ENCODE measurements at places on chromosomes 7 and 10. TPM values are rescaled to one million over a fixed set of nuclear protein-coding genes. Genes with fewer than 3 reads are reported as not detected.

GRCh38 chr10:50452603-50453002 is 171.2 kb downstream of the SGMS1 start:
- no peak for DNase-seq

DNA sequence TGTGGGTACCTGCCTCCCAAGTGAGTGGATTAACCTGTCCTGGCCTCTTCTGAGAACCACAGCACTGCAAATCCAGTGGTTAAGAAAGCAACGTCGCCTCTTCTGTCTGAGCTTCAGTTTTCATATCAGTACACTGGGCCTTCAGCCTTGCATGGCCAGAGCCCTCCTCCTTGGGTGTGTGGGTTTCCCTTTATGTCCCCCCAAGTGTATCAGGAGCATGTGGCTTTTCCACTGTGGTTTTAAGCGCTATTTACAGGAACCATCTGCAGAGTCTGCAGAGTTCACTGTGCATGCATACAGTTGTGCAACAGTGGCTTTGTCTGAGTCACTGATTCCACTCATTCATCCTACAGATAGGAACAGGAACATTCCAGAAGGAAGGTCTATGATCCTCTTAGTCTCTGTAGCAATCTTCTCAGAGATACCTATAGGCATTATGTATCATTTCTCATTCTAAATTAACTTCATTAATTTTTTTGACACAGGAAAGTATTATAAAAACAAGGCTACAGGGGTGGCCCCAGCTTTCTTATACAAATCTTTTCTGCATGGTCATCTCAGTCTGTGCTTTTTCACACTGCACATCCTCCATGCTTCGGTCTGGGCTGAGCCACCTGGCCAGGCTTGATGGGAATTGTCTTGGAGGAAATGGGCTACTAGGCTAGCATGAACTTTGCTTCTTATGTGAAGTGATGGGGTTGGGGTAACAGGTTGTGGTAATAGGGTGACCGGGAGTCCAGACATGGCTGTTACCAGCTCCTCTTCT is 17.1 kb downstream of the MBL2 start:
- no peak for DNase-seq

DNA sequence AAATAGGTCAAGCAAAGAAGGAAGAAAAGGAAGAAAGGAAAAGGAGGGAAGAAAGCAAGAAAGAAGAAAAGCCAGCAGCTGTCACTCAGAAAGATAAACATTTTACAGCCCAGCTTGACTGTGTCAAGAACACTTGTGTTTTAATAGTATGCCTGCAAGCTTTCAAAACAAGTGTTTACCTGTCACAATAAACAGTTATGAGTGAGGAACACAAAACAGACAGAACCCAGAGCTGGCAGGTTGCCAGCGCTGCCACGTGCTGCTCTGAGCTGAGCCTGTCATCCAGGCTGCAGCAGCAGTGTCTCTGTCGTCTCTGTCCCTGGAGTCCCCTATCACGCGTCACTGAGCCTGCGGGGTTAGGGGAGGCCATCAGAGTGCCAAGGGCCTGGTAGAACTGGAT is 827.6 kb upstream of the AUTS2 start:
- no peak for DNase-seq

DNA sequence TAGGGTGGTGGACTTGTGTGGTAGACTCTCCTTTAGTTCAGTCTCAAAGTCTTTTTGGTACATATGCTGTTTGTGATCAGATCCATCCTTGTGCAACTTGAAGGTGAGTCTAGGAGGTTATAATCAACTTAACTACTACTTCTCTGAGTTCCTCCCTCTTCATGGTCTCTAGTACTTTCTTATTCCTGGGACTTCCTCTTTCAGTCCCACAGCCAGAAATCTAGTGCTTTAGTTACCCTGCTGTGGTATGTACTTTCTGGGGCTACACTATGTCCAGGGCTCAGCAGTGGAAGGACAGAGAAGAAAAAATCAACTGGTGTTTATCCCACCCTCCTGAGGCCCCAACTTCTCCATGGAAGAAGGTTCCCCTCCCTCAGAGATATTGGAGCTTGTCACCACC is 19.4 kb upstream of the ATAD1 start:
- DNase-seq, result no peak

VGF gene
- total RNA-seq, result not detected

- no peak for DNase-seq
Observed at GRCh38 chr10:58028597-58029366, 238.9 kb downstream of the IPMK start.

DNA sequence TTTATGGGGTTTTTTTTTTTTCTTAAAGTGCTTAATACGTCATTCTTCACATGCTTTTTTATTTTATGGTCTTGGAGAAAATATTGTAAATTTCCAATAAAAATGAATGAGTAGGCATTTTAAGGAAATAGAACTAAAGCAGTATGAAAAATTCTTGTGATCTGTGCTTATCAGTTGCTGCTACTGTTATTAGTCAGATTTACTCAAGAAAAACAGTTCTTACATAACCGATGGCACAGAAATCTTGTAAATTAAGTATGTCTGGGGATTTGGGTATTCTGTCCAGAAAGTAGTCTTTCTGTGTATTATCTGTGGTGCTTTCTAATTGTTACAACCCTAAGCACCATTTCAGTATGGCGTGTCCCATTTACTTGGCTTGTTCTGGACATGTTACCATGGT is 64.7 kb downstream of the LRGUK start:
- DNase-seq, result no peak

- DNase-seq, result no peak
Observed at GRCh38 chr10:89362929-89363328, 14.9 kb upstream of the IFIT1B start.

POM121L12 gene
- not detected for total RNA-seq
